ENCODE measurements at places on chromosomes 5 and 9.

- DNase-seq = no peak
Observed at GRCh38 chr9:92723299-92723625, 41.4 kb downstream of the BICD2 start.

GRCh38 chr5:128315671-128316070, 222.4 kb downstream of the FBN2 start:
- DNase-seq = no peak

GRCh38 chr5:57037355-57037754, 85.4 kb upstream of the MIER3 start:
- DNase-seq = no peak

DNA sequence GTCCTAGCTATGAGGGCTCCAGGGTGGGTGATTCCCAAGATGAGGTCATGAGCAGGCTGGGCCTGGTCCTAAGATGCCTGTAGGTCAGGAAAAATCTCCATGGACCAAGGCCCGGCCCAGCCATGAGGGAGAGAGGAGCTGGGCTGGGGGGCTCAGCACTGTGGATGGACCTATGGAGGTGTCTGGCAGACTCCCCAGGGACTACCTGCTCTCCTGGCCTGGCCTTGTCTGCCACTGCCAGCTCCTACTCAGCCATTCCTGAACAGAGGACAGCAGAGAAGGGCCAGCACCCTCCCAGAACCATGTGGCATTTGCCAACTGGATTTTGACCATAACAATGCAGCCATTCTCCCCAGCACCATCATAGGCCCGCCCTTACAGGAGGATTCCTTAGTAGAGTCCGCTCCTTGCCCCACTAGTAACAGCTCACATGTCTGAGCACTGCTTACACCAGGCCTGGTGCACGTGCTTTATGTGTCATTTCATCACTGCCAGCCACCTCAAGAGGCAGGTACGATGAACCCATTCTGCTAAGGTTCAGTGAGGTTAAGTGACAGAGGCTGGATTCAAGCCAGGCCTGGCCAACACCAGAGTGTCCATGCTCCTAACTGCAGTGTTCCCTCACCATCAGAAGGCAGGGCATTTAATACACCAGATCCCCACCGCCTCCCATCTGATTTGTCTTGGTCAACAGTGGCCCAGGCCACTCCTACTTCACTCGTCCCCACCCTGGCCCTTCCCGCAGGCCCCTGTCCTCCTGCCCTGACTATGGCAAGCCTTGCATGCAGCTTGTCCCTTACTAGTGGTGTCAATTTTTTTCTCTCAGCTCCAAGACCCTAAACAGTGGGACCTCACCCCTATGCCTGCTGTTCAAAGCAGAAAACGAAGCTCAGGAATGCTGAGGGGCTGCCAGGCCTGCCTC, 669 bp downstream of the IL13 start:
- DNase-seq = no peak

DNA sequence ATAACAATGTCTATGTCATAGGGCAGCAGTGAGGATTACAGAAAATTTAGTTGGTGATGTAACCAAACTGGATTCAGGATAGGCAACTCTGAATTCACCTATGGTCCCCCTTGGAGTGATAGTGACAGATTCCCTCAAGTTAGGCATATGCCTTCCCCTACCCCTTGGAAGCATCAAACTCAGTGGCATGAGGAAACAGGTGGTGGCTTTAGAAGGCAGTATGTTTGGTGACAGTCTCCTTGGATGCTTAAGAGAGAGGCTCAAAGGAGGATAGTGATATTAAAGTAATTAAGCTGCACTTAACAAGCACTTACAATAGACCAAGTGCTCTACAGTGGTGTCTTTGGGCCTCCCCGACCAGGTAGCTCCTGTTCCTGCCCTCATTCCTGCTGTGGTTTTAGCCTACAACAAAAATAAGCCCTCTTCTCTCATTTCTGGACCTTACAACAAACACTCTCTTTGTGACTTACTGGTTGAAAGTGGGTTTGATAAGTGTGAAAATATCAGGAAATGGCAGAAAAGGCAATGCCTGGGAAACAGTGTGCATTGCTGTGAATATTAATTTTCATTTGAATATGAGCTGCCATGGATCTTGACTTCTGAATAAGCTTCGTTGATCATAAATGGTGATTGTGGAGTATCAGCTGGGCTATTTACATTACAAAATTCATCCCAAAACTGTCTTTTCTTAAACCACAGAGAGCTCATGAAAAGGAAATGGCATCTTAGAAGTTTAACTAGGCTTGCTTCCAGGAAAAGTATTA, 29.2 kb downstream of the NR4A3 start:
- DNase-seq = no peak

GRCh38 chr5:178293400-178293799, 60.8 kb upstream of the PHYKPL start:
- no peak for DNase-seq

DNA sequence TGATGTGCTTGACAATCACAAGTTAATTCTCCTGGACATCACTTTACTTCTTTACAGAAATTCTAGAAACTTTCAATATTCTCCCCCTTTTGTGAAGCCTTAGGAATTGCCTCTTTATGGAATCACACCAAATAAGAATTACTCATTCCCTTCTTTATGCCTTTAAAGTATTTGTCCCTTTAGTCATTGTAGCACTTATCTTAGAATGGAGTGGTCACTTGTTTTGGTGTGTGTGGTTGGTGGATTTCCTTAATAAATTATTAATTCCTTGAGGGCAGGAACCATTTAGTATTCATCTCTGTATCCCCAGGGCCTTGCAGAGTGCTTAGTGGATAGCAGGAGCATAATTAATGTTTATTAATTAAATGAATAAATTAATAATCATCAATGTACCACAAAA, 307.0 kb downstream of the ARRDC3 start:
- no peak for DNase-seq

DNA sequence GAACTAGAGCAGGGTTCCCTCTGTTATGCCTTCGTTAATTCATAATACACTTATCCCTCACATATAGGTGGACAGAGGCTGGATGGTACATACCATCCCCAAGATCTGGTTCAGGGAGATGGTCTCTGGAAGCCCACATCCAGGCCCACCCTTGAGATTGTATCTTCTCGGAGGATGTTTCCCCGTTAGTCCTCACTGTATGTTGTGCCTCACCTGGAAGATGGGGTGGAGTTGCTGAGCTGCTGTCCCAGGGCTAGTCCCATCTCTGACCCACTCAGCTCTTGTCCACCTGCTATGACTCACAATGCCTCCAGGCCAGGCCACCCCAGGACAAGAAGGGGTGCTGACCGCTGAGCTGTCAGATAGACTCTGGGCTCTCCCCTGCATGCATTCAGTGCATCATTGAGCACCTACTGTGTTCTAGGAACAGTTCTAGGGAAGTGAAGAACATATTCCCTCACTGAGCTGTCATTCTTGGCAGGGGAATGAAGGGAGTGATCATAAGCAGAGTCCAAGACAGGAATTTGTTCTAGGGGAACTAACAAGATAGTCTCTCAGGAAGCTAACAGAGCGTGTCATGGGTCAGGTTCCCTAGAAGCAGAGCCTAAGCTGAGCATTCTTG, at the start of gene CBY3:
Gene CBY3 (minus strand): TSS at position 255 of the 622 bp plus-strand sequence. CDS start 116 bp downstream, at position 139.
- no peak for DNase-seq

Data from CD4-positive, alpha-beta T cell (primary cell).